AG09309 (cell line): ENCODE measurements at places on chromosomes 2 and 18.

GRCh38 chr2:102301867-102302362 is 9.4 kb upstream of the IL1RL1 start:
- no peak for DNase-seq

DNA sequence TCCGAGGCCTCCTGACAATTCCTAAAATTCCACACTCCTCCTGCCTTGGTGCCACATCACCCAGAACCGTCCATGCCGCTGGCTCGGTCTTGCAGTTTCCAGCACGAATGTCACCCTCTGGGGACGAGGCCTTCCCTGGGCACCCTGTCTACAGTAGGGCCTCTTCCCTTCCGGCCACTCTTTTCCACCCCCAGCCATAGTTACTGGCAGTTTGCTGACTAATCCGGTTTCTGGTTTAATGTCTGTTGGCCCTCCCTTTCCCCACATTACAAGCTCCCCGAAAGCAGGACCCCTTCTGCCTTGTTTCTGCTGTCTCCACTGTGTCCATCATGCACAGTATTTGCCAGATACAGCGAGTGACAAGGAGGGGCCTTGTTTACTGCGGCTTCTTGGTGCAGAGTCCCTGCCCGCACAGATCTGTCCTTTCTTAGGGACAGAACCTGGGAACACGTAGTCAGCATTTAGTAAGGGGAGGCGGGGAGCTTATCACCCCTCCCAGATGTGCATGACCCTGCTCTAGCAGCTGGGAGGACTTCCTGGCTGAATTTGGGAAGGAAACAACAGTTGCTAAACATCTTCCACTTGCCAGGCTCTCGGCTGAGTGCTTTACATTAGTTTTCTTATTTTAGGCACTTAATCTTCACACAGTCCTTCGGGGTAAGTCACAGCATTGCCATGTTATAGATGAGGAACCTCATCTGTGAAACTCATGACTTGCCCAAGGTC is 23.6 kb upstream of the CATIP start:
- no peak for DNase-seq

- no peak for DNase-seq
Observed at GRCh38 chr2:236573066-236573929, 3.7 kb downstream of the ACKR3 start.

- DNase-seq: no peak
Observed at GRCh38 chr18:36035253-36035652, 32.1 kb downstream of the RPRD1A start.

GRCh38 chr18:57095884-57096283 is 51.0 kb upstream of the BOD1L2 start:
- DNase-seq: no peak

DNA sequence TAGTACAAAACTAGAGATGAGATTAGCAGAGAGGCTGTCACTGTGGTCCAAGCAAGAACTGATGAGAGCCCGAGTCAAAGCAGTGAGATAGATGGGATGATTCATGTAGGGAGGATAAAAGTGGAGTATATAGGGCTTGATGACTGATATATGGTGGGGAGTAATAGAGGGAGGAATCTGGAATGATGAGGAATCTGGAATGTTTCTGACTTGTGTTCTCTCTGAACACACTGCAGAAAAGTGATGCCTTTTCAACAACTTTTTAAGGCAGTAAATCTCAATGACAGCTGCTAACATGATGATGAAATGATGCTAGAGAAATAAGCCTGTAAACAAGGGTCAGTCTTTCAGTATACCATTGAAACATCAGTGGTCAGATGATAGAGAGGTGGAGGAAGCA is 143.5 kb upstream of the SP5 start:
- no peak for DNase-seq

- DNase-seq: no peak
Observed at GRCh38 chr2:188522517-188522916, 230.8 kb downstream of the GULP1 start.

DNA sequence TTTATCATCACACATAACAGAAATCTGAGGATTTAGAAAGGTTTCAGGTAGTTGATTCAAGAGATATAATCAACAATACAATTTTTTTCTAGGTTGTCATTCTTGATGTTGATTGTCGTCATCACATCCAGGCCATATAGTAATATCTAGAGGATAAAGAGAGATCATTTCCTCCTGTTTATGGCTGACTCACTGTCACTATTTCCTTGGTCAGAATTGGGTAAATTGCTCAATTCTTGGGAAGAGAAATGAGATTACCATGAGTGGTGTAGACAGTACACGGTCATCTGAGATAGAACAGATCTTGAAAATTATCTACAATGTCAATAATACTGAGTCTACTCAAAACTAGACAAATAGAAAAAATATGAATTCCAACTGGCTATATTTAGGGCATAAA is 78.8 kb downstream of the ZNF804A start:
- no peak for DNase-seq

GRCh38 chr2:2655453-2656114 is 324.5 kb upstream of the MYT1L start:
- DNase-seq: no peak

- DNase-seq: no peak
Observed at GRCh38 chr2:229575569-229576315, 138.6 kb downstream of the DNER start.

GRCh38 chr18:13257361-13257980 is 38.9 kb downstream of the LDLRAD4 start:
- DNase-seq: no peak

DNA sequence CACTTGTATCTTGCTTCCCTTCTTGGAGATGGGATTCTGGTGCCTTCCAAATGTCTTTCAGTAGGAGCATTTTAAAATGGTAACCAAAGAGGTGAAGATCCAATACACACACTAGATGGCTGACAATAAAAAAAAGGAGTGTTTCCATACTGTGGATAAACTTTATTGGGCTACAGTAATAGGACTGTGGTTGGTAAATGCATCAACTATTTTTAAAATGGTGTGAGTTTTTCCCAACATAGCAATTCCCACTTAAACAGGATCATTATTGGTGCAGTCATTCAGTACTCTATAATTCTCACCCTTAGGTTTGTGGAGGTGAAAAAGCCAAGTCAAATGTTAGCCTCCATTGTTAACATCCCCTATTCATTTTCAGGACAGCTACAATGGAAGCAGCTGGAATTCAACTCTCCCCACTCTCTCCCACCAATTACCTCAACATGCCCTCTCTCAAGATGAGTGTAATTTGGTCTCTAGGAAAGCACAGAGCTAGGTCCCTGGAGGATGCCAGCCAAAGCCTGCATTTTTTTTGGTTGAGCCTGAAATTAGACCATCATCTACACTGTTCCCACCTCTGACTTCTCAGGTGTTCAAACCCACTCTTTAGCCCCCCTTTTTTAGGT is 273.3 kb downstream of the TCF4 start:
- no peak for DNase-seq

- DNase-seq: no peak
Observed at GRCh38 chr2:105910497-105911238, 166.0 kb downstream of the NCK2 start.

GRCh38 chr2:189681903-189682302 is 7.4 kb downstream of the ANKAR start:
- no peak for DNase-seq

- DNase-seq: no peak
Observed at GRCh38 chr18:70195014-70195614, 10.4 kb downstream of the RTTN start.

DNA sequence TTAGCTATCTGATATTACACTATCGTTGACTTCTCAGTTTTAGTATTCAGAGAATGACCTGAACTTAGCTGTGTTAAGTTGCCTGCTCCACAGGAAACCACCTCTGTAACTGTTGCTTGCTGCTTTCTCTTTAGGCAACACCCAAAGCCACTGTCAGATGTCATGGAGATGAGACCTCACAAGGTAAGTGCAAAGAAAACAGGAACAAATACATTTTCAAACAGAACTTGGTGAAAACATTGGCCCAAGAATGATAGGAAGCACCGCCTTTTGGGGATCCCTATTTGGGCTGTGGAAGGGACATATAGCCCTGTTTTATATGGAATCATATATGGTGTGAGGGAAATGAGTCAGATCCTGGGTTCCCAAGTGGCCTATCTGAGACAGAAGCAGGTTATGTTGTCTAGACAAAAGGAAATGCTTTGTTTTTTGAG is 143.4 kb downstream of the UBE2E3 start:
- DNase-seq: no peak

DNA sequence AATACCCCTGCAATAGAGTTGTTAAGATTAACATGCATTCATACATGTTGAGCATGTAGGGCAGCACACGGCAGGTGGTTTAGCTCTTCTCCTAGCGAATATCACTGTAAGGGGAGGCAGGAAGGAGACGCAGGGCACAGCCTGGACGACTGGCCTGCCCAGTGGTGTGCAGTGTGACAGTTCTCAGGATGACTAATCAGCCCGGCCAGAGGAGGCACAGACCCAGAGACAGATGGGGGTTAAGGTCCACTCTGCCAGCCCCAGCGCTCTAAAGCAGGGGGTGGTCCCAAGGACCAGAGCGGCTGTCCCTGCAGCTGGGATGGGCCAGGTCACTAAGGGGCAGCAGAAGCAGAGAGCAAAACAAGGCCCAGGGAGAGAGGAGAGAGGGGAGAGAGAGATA is 63.7 kb downstream of the RNF152 start:
- no peak for DNase-seq

GRCh38 chr18:25164848-25165811 is 186.8 kb downstream of the ZNF521 start:
- no peak for DNase-seq

- DNase-seq: no peak
Observed at GRCh38 chr2:162256591-162256991, 13.3 kb upstream of the FAP start.

- DNase-seq: no peak
Observed at GRCh38 chr2:155162494-155162893, 464.0 kb downstream of the KCNJ3 start.

DNA sequence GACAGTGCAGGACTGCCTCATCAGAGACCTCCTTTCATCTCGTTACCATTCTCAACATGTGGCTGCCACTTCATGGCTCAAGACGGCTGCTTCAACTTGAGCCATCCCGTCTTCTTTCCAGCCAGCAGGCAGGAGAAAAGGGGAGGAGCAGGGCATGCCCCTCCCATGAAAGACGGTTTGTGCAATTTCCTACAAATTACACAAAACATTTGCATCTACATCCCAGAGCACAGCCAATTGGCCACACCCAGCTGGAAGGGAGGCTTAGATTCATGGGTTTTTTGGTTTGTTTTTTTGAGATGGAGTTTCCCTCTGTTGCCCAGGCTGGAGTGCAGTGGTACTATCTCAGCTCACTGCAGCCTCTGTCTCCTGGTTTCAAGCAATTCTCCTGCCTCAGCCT is 11.8 kb downstream of the UCN start:
- DNase-seq: no peak
